ENCODE measurements at places on chromosomes 1 and 21. TPM values are rescaled to one million over a fixed set of nuclear protein-coding genes. Genes with fewer than 3 reads are reported as not detected.

The S100A1 gene
- polyA plus RNA-seq, result not detected

The GPR25 gene
- not detected for polyA plus RNA-seq

The NDUFS2 gene
- polyA plus RNA-seq, result 197 TPM

The ZMYND12 gene
- polyA plus RNA-seq, result 0.21 TPM

The CFHR5 gene
- not detected for polyA plus RNA-seq

The TAL1 gene
- not detected for polyA plus RNA-seq

The TRABD2B gene
- polyA plus RNA-seq, result 0.02 TPM

The OR6N1 gene
- not detected for polyA plus RNA-seq

The ESPN gene
- polyA plus RNA-seq, result not detected

The REN gene
- polyA plus RNA-seq, result not detected

The GBP6 gene
- not detected for polyA plus RNA-seq

The OR2T2 gene
- polyA plus RNA-seq, result not detected

The TSACC gene
- not detected for polyA plus RNA-seq

The NBPF10 gene
- polyA plus RNA-seq, result 0.34 TPM

The SAMD11 gene
- 21.6 TPM for polyA plus RNA-seq

The PLA2G2F gene
- polyA plus RNA-seq, result not detected

The NAV1 gene
- 33.2 TPM for polyA plus RNA-seq

The NBPF20 gene
- polyA plus RNA-seq, result 6.8 TPM

The ILDR2 gene
- 6.8 TPM for polyA plus RNA-seq

The VHLL gene
- polyA plus RNA-seq, result 1.4 TPM

The VASH2 gene
- polyA plus RNA-seq, result 69.5 TPM

The NR1I3 gene
- not detected for polyA plus RNA-seq

The SEC16B gene
- polyA plus RNA-seq, result 0.78 TPM

The ZBTB8B gene
- 5.0 TPM for polyA plus RNA-seq

The ARMH1 gene
- polyA plus RNA-seq, result 88.3 TPM

The LCK gene
- polyA plus RNA-seq, result not detected

The FMN2 gene
- 24.8 TPM for polyA plus RNA-seq

The RCC1 gene
- 13.1 TPM for polyA plus RNA-seq

The ANGPTL1 gene
- polyA plus RNA-seq, result not detected

The SMAP2 gene
- 46.8 TPM for polyA plus RNA-seq

The KCNK2 gene
- polyA plus RNA-seq, result 4.9 TPM

The FCGR3B gene
- not detected for polyA plus RNA-seq

The SHE gene
- polyA plus RNA-seq, result not detected

The IARS2 gene
- polyA plus RNA-seq, result 58.8 TPM

The CFAP141 gene
- polyA plus RNA-seq, result not detected

The FCER1G gene
- 3.5 TPM for polyA plus RNA-seq

The CYP4X1 gene
- 22.8 TPM for polyA plus RNA-seq

The SLC35D1 gene
- polyA plus RNA-seq, result 17.9 TPM

The RGS13 gene
- not detected for polyA plus RNA-seq

The MLLT11 gene
- polyA plus RNA-seq, result 131 TPM

The KRTAP10-10 gene
- polyA plus RNA-seq, result not detected

The ZNF593OS gene
- polyA plus RNA-seq, result not detected

The DCST1 gene
- not detected for polyA plus RNA-seq

The PDZK1IP1 gene
- polyA plus RNA-seq, result not detected

The HAO2 gene
- not detected for polyA plus RNA-seq
